ENCODE measurements at places on chromosomes 7 and 10.
A peak's percentile ranks its signal among the peaks of the same experiment; 100 is the strongest.

- DNase-seq: no peak
Measured at GRCh38 chr10:80945264-80945880, 407.7 kb downstream of the SH2D4B start.

- DNase-seq: no peak
Measured at GRCh38 chr10:120115959-120116358, 223.4 kb downstream of the SEC23IP start.

GRCh38 chr7:151078233-151079040 lies 2.2 kb downstream of the FASTK start:
- DNase-seq: no peak

DNA sequence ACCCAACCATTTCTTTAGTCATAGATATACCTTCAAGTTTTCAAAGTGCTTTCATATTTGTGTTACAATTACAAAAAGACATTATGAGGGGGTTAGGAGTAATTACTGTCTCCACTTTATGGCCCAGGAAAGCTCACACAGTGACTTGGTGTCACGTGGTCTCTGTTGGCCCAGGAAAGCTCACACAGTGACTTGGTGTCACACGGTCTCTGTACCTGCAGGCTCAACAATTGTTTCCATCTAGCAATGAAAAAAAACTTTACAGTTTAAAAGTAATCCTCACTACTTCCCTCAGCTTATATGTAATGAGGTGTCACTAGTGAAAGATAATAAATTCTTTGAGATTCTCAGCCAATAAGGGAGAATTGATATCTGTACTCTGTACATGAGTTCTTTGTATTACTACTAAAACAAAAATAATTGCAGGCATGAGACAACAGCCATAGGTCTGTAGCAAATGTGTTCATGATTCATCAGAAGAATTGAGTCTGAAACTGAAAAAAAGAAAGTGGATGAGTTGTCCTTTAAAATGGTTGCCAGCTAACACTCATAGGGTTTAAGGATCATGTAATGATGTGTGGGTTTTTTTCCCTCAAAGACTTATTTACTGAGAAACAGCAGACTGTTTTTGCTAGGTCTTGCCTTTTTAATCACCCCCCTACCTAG lies 10.9 kb downstream of the OGDH start:
- DNase-seq: no peak

DNA sequence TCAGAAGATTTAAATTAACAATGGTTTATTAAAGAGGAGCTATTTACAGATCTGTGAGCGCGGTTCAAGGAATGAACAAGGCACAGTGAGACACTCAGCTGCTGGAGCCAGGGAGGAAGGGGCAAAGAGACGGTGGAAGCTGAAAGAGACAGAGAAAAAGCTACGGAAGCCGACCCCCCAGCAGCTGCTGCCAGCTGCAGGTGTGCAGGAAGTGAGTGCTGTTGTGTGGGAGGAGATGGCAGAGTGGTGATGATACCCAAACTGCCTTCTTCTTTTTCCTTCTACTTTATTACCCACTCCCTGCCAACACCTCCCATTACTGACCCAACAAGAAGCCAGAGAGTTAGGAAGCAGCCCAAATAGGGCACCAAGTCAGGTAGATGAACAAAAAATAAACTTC lies 41.9 kb upstream of the MBL2 start:
- no peak for DNase-seq

DNA sequence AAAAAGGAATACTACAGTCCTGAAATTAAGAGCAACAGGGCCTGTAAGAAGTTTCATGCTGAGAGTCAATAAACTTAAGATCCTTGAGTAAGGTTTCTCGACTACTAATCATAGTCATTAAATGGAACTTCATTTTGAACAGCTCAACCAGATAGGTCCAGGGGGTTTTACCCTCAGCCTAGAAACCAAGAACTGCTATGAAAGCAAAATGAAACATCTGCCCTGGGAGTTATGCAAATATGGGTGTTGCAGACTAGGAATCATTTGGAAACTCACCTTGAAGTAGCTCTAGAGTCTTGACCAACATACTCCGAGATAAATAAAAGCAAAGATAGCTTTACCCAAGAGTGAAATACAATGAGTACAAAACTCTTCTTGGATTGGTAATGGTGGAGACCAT lies 128.0 kb downstream of the HGF start:
- DNase-seq: no peak

- peak; percentile 65 for DNase-seq
Measured at GRCh38 chr7:107891636-107892366, 818 bp downstream of the DLD start.

DNA sequence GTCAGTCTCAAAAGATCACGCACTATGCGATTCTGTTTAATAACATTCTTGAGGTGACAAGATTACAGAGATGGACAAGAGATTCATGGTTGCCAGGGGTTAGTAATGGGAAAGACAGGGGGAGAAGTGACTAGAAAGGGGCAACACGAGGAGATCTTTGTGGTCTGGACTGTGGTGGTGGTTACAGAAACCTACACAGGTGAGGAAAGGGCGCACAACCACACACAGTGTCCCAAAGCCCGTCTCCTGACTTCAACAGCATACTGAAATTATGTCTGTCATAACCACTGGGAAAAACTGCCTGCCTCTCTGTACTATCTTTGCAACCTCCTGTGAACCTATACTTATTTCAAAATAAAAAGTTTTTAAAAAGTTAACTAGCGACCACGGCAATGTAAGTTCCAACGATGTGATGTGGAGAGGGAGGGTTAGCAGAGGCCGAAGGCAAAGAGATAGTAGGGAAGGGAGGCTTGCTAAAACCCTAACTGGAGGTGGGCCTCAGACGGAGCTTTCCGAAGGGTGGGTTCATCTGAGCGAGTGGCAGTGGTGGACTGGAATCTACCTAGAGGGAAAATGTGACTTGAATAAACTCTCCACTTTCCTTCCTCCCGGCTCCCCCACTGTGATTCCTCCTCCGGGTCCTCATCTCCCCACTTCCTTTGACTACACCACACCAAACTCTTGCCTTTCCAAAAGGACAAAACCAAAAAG lies 43.7 kb downstream of the GNA12 start:
- DNase-seq: no peak

GRCh38 chr7:19465861-19466260 lies 243.0 kb downstream of the POLR1F start:
- no peak for DNase-seq

- no peak for DNase-seq
Measured at GRCh38 chr7:41163991-41164390, 538.9 kb downstream of the INHBA start.

All from CD8-positive, alpha-beta T cell (primary cell).